ENCODE measurements at places on chromosomes 16 and 17. TPM values are rescaled to one million over a fixed set of nuclear protein-coding genes. Genes with fewer than 3 reads are reported as not detected.

SRL gene
- under 0.01 TPM for total RNA-seq

GSE1 gene
- 48.4 TPM for total RNA-seq

MILR1 gene
- total RNA-seq = 3.9 TPM

FOXC2 gene
- total RNA-seq = 0.64 TPM

TNFAIP1 gene
- 50.1 TPM for total RNA-seq

ENPP7 gene
- not detected for total RNA-seq

BCL6B gene
- not detected for total RNA-seq

PMP22 gene
- 38.0 TPM for total RNA-seq

TAT gene
- not detected for total RNA-seq

C17orf78 gene
- not detected for total RNA-seq

MSI2 gene
- 25.4 TPM for total RNA-seq

TPSAB1 gene
- total RNA-seq = not detected

NOXO1 gene
- 0.43 TPM for total RNA-seq
